Fibroblast of skin of right quadriceps (primary cell): ENCODE measurements at places on chromosomes 11 and 22.

- DNase-seq, result peak; percentile 77
Measured at GRCh38 chr11:96748639-96749370, 359.0 kb downstream of the JRKL start.

DNA sequence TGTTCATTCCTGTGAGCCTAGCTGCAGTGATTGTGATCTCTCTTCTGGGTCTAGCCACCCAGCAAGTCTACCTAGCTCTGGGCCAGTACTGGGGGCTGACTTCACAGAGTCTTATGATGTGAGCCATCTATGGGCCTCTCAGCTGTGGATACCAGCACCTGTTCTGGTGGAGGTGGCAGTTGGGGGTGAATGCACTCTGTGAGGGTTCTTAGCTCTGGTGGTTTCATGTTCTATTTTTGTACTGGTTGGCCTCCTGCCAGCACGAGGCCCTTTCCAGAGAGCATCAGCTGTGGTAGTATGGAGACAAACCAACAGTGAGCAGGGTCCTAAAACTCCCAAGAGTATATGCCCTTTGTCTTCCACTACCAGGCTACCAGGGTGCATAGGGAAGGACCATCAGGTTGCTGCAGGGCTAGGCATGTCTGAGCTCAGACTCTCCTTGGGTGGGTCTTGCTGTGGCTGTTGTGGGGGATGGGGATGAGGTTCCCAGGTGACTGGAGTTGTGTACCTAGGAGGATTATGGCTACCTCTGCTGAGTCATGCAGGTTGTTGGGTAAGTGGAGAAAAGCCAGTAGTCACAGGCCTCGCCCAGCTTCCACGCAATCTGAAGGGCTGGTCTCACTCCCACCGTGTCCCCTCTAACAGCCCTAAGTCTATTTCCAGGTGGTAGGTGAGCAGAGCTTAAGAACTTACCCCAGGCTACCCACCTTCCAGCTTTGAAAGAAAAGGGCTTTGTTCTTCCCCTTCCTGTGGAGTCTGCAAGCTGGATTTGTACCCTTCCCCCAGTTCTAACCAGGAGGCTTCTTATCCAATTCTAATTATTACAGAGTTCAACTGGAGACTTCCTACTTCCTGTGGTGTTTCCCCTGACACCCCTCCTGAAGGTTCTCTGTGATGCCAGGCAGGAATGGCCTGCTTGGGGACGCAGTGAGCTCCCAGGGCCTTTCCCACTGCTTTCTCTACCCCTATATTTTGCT lies 250.7 kb downstream of the LUZP2 start:
- no peak for DNase-seq

GRCh38 chr11:77470971-77471370 lies 2.9 kb downstream of the PAK1 start:
- DNase-seq, result no peak

DNA sequence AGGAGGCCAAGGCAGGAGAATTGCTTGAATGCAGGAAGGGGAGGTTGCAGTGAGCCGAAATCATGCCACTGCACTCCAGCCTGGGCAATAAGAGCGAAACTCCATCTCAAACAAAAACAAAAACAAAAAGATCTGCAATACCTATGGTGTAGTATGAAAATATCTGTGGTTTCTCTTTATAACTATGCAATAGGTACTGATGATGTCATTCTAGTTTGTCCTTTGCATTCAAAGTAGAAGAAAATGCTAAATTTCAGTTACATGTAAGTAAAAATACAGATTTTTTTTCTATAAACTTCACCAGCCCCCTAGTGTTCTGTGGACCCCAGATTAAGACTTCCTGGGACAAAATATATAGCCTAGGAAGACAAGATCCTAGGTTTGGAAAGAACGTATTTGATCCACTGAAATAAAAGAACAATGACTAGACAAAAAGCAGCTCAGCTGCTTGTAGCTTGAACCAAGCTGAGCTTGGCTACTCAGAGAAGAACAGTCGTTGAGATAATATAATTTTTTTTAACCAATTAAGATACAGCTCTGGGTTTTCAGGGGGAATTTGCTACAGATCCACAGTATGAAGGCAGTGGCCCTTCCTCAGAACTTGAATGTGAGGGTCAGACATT lies 2.8 kb upstream of the HBE1 start:
- no peak for DNase-seq

GRCh38 chr11:34960277-34960676 lies 43.9 kb downstream of the PDHX start:
- no peak for DNase-seq

DNA sequence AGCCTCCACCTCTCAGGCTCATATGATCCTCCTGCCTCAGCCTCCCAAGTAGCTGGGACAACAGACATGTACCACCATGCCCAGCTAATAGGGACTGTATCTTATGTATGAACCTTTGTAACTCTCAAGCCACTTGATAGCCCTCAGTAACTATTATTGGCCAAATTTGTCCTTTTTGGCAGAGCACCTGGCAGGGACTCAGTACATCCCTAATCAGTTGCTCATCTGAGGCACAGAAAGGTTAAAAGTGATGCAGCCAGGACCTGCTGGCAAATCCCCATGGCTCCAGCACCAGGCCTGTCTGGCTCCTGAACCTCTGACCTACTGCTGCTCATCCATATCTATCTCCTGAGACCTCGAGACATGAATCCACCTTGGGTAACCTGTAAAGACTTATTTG lies 21.1 kb upstream of the XBP1 start:
- DNase-seq, result no peak

DNA sequence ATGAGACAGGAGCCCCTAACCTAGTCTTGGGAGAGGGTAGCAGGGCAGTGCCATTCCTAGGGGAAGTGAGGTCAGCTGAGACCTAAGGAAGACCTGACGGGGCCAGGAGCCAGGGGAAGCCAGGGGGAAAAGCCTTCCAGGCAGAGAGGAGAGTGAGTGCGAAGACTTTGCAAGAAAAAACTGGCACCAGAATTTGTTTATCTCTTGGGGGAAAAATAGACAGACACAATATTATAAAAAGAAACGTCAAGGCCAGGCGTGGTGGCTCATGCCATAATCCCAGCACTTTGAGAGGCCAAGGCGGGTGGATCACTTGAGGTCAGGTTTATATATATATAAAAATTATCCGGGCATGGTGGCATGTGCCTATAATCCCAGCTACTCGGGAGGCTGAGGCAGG lies 26.9 kb upstream of the TESMIN start:
- no peak for DNase-seq

DNA sequence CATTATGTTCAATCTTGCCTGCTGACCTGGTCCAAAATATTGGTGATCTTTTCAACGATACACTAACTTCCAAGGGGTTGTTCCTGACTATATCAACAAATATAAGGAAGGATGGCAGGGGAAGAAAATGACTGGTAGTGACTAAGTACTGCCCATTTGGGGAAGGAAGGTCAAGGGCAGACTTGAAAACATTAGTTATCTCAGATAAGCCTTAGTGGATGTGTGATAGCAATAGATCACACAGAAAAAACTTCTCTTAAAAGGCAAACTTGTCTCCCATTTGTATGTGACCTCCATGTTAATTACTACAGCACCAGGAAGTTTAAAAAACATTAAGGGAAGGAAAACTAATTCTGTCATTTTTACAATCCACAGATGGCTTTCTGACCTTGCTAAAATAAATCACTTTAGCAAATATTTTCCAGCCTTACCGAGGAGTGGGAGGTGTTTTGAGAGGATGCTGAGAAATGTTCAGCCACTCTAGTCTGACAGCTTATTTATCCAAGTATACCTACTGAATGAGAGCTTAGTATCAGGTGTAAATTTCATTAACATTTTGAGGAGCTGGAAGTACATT lies 88.2 kb upstream of the DDI1 start:
- DNase-seq, result no peak

- DNase-seq, result peak; percentile 3
Measured at GRCh38 chr11:99773646-99774045, 752.9 kb downstream of the CNTN5 start.

- no peak for DNase-seq
Measured at GRCh38 chr11:31805037-31805628, 6.0 kb downstream of the PAX6 start.

DNA sequence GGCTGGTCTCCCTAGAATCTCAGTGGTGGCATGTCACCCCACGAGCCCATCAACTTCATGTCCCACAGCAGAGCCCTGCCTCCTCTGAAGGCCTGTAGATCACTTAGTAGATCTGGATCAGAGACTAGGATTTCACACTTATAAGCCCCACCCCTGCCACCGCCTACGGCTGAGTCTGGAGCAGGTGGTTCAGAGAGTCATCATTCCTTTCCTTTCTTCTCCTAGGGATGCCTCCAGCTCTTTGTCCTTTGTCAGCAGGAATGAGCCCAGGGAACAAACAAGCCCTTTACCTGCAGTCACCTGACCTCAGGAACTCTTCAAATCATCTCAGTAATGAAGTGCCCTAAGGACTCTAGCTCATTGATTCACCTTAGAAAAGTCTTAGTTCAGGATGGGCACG lies 37.8 kb downstream of the SCGB1A1 start:
- DNase-seq, result no peak

- DNase-seq, result no peak
Measured at GRCh38 chr11:441418-442274, at the start of gene ANO9. Gene ANO9, minus strand, starts transcription at chr11:442011. Its CDS starts 85 bp downstream, at chr11:441926.

DNA sequence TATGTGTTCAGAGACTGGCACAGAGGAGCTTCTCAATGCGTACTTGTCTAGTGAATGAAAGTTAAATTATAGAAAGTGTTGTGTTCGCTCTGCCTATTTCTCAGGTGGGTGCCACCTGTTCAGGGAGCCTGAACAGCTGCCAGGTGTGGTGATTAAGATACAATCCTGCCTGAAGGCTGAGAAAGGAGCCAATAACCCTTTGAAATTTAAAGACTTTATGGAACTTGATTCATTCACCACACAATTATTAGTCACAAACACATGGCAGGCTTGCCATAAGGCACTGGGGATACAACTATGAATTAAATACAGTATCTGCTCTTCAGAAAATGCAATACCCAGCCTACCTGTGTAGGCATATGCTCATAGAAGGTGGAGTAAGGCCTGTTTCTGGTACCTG lies 92.9 kb upstream of the AMOTL1 start:
- DNase-seq, result no peak

- no peak for DNase-seq
Measured at GRCh38 chr22:42116848-42117424, 13.7 kb downstream of the CYP2D6 start.

GRCh38 chr22:20207277-20208025 lies 56.6 kb upstream of the CCDC188 start:
- DNase-seq, result no peak

DNA sequence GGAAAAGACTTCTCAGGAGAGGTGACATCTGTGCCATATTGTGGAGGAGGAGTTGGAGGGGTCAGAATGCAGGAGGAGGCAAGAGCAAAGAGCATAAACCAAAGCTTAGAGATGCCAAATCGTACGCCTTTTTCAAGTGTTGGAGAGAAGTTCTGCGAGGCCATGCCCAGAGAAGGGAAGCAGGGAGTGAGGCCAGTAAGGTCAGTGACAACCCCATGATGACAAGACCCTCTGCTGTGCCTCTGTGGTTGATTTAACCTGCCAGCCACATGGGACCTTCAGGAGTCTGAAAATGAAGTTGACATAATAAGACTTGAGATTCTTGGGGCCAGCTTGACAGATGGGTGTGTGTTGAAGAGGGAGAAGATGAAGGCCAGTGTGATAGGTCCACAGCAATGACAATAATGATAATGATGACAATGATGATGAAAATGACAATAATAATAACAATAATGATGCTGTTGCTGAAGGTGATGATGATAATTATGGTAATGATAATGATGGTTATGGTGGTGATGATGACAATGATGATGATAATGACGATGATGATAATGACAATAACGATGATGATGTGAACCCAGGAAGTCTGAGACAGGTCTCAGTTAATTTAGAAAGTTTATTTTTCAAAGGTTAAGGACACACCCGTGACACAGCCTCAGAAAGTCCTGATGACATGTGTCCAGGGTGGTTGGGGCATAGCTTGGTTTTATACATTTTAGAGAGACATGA lies 152.6 kb upstream of the B3GAT1 start:
- no peak for DNase-seq

- DNase-seq, result peak; percentile 58
Measured at GRCh38 chr11:17208257-17208999, 642 bp upstream of the PIK3C2A start.

DNA sequence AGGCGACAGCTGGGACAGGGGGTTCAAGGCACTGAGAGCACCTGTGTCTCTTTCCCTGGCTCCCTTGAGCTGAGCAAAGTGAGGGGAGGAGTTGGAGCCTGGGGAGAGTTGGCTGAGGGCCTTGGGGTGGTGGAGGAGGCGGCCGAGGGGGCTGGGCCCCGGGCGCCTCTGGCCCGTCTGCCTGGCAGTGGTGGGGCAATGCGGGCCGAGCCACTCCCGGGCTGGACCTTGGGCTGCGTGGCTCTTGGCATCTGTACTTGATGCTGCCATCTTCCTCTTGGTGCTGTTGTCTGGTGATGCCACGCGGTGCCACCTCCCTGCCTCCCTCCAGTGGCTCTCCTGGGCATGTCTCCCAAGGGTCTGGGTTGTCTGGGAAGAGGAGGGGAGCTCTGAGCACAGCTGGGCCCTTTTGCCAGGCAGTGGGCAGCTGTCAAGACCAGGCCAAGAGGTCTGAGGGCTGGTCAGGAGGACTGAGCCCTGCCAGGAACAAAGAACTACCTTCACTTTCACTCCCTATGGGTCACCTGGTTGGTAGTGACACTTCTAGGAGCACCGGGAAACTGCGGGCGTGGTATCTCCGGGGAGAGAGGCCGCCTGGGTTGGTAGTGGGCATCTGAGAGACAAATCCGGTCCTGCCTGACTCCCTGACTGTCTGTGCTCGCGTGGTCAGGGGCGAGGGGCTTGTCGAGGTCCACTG lies 1.3 kb downstream of the GRIK4 start:
- DNase-seq, result no peak

DNA sequence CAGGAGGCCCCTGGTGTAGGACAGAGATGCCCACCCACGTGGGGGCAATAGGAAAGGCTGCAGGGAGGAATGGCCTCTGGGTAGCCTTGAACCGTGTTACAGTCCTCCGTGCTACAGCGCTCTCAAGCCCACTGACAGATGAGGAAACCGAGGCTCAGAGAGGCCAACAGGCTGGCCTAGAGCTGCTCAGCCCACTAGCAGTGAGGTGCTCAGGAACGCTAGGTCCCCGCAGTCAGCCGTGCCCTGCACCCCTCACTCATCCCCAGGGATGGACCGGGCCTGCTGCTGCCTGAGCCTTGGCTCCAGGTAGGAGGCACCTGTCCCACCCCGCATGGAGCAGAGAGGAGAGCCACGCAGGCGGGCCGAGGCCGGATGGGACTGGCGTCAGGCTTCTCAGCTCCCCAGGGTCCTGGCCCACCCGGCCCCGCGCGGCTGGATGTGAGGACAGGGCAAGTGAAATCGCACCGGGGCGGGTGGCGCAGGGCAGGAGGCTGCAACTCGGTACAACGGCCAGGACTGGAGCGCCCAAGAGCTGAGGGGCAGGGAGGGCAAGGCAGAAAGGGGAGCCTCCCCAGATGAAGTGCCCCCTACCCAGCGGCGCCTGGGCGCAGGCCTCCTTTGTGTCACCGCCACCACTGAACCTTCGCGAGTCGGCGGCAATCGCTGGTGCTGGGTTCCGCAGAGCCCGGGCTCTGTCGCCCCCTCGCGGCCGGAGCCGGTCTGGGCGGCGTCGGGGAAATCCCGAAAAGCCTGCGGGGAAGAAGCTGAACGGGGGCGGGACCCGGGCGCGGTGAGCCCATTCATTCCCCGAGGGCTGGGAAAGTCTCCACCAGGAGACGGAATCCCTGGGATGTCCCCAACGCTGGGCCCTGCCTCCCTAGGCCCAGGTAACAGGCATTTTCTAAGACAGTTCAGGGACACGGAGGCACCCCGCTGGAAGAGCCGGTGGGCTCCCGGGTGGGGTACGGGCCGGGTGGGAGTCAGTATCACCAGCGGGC lies 8.4 kb upstream of the SLC2A11 start:
- peak; percentile 68 for DNase-seq

- no peak for DNase-seq
Measured at GRCh38 chr22:36373258-36373579, 14.5 kb downstream of the MYH9 start.
